GDM1 (cell line): ENCODE measurements at places on chromosomes 7 and 10.

DNA sequence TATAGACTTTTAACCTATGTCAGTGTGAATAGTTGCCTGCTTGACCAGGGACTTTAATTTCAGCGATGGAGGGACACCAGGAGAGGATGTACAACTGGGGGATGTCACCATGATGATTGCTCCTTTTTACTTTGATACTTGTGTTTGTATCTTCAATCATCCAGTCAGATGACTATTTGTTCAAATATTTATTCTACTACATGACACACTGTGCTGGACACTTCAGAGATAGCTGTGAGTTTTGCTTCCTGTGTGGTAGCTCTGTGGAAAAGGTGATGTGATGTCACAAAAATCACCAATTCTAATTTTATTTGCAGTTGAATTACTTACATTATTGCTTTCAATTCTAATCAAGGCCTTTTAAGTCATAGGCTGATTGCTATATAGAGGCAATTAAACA lies 62.7 kb upstream of the CREB5 start:
- DNase-seq: no peak

DNA sequence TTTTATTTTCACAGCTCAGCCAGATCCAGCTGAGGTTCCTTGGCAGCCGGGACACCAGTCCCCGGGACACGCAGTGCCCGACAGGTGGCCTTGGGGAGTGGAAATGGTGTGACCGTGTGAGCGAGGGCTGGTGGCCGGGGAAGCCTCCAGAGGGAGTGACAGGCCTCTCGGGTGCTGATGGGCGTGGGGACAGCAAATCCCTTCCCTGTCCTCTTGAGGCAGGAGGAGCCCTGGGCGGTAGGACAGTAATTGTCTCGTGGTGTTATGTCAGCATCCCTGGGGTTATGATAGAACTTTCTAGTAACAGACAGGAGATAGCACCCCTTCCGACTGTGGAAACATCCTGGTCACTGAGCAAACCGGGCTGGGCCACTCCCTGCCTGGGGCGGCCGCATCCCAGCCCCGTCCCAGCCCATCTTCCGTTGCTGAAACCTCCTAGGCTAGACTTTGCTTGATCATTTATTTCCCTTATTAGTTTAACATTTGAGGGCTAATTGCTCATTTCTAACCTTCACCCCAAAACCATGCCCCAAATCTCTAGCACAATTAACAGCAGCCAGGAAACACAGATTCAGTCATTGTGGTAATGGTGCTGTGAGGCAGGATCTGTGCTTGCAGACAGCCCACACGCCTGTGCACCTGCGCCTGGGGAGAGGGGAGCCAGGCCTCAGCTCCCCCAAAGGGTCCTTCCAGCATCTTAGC lies 63.3 kb downstream of the ELFN1 start:
- DNase-seq: no peak

- no peak for DNase-seq
These were observed 6.1 kb upstream of the CREB5 start for GRCh38 chr7:28406192-28406591.

DNA sequence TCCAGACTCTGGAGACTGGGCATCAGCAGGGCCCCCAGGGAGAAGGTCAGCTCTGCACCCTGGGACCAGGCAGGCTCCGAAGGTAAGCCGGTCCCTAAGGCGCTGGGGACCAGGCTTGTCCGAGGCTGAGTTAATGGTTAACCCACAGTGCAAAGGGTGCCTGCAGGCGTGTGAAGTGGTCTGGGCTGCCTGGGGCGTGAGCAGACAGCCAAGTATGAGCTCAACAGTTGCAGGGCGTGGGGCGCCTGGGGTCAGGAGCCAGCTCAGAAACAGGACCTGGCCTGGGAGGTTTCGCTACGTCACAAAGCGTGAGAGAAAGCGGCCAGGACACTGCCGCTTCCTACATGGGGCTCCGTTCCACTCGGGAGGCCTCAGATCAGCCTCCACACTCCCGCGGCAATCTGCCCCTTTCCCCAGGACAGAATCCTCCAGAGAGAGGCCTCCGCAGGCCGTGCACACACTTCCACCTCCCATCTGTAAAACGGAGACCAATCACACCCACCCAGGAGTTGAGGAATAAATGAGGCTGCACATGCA lies 16.0 kb downstream of the PDGFA start:
- DNase-seq: no peak

- DNase-seq: no peak
These were observed 6.3 kb downstream of the SMURF1 start for GRCh38 chr7:99137411-99138180.
